Activated naive CD8-positive, alpha-beta T cell treated with anti-CD3 and anti-CD28 coated beads for 36 hours (primary cell): ENCODE measurements at places on chromosomes 7 and 10. TPM values are rescaled to one million over a fixed set of nuclear protein-coding genes. Genes with fewer than 3 reads are reported as not detected.

DNA sequence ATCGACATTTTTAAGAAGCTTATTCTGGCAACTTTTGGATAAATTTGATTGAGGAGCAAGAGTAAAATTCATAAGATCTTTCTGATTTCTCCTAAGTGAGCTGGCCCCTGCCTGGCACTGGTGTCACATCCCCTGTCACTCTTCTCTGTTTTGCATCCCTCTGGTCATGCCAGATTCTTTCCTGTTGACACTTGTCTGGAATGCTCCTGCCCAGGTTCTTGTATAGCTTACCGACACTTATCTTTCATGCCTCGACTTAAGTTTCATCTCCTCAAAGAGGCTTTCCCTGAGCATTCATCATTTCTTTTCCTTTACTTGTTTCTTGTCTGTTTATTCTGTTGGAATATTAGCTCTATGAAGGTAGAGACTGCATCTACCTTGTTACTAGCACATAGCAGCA lies 22.2 kb upstream of the AASS start:
- no peak for DNase-seq

- DNase-seq, result no peak
Observed at GRCh38 chr7:27442455-27442854, 199.9 kb downstream of the EVX1 start.

The CABCOCO1 gene
- not detected for total RNA-seq

DNA sequence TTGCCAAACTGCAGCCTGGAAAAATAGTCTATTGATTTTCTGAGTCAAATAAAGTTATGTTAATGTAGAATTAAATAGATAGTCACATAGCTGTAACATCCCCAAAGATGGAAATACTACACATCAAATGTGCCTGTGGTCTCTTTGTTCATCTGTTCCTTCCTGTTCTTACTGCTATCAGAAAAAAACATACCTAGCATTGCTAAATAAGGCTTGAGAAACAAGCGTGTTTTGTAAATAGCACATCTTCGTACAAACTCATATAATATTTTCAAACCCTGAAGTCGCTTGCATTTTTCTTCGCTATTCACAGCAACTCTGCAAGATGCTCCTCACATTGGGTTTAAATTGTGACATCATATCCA lies 116.1 kb downstream of the KLF6 start:
- DNase-seq, result no peak

The ATRNL1 gene
- 1.0 TPM for total RNA-seq

DNA sequence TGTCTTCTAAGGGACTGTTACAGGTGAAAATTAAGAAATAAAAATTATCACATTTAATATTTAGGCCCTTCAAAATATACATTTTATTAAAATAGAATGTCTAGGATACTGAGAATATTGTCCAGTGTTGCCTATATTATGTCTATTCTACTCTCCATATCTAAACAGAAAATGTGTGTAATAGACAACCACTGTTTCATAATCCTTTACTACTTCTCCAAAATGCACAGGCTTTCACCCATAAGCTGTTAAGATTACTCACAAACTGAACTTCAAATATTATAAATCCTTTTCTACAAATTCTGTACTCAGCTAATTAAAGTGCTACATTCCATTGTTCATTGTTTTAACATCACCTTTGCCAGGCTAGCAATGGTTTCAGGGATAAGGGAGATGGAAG lies 56.7 kb upstream of the TFEC start:
- no peak for DNase-seq

DNA sequence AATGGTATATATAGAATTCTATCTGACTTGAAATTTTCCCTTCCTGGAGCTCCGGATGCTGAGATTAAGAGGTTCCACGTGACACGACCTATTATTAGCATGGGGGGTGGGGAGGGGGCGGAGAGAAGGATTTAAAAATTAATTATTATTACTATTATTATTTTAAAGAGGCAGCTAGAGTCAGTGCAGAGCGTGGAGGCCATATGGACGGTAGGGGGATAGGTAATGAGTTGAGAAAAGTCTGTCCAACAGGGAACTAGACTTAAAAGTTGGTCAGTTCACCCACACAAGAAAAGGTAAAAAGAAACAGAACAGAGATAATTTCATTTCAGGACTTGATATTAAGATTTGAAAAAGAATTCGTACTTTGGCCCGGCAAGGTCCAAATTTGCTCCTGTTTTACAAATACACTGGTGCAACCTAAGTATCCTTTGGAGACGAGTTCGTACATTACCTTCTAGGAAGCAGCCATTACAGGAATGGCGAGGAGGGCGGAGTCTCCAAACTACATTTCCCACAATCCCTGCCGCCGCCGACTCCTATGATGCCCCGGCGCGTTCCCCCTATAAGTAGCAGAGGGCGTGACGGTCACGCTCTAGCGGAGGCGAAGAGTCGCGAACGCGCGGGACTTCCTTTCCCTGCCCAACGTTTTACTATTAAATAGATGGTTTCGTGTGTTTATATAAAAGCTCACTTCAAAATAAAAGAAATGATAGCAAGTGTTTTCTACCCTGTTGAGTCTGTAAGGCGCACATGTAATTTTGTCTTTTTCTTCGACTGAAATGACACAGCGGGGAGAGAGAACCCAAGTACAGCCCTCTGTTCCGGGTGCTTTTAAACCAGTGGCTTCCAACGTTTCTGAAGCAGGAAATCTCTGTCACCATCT lies at the start of gene SMIM30:
Gene SMIM30 (minus strand): TSS at position 481 of the 886 bp plus-strand sequence. CDS start 976 bp downstream, outside the sequence.
- DNase-seq, result peak; percentile 84

- no peak for DNase-seq
Observed at GRCh38 chr7:55019691-55020465, 1.1 kb downstream of the EGFR start.

GRCh38 chr10:133465191-133465949 lies 11.6 kb downstream of the SCART1 start:
- no peak for DNase-seq

- no peak for DNase-seq
Observed at GRCh38 chr10:112446055-112446854, 459 bp downstream of the ZDHHC6 start.

GRCh38 chr7:153832160-153832559 lies 220.0 kb upstream of the DPP6 start:
- DNase-seq, result no peak

The POLR1F gene
- total RNA-seq, result 39.0 TPM

The PLXDC2 gene
- total RNA-seq, result not detected

The MGAM2 gene
- total RNA-seq, result not detected

The NPSR1 gene
- total RNA-seq, result not detected

- peak; percentile 62 for DNase-seq
Observed at GRCh38 chr10:61902445-61903220, 1.1 kb downstream of the ARID5B start.

DNA sequence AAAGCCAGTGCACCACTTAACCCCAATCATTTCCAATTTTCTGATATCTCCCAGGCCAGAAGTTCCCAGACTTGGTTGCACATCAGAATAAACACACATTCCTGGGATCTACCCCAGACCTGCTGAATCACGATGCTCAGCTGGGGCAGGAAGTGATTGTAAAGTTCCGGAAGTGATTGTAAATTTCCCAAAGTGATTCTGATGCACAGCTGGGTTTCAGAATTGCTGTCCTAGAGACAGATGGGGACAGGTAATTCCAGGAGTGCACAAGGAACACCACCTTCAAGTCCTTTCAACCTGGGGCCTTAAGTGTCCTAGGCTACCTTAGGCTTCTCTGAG lies 104.2 kb upstream of the EEPD1 start:
- DNase-seq, result no peak

DNA sequence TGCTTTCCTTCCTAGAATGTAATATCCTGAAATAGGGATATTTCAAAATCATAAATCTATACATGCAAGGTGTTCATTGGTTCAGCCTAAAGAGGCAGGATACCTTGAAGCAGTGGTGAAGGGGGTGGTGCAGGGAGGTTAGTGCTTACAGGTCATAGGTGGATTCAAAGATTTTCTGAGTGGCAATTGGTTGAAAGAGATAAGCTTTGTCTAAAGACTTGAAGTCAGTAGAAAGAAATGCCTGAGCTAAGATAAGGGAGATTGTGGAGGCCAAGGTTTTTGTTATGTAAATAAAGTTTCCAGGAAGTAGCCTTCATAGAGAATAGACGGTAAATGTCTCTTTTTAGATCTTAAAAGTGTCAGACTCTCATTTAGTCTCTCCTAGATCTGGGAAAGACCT lies 741.2 kb upstream of the ZWINT start:
- no peak for DNase-seq

GRCh38 chr7:16929146-16929762 lies 47.5 kb upstream of the AGR3 start:
- no peak for DNase-seq

The MRLN gene
- total RNA-seq, result not detected

DNA sequence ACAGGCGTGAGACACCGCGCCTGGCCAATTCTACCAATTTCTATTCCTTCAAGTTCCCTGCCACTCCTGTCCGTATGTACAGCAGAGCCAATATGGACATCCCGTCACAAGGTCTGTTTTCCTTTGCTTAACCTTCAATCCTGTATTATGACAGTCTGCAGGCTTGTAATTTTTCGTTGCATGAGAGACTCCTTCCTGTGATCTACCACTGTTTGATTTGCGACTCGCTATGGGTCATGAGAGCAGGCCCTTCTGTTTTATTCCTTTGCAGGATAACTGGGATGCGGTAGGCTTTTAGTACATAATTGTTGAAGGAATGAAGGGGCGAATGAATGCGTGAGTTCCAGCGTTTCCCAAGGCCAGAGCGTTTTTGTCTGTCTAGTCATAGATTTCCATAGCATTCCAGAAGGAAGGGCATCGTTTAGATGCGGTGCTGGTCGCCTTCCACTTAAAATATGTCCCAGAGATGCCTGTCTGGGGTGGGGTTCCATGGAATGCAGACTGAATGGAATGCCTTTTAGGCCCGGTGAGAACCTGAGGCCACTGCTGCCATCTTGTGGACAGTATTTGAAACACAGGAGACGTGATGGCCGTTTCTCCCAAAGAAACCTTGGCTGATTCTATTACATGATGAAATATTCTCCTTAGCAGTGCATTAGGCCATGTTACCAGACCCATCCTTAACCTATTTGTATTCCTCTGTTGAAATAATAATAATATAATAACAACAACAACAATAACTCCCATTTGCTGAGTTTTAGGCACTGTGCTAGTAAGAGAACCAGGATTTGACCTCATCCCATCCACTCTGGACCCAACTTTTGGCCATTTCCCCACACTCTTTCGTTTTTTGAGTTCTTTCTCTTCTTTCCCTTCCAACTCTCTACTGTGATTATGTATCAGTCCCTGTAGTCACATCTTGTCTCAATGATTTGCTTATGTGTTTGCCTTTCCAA lies 193.2 kb downstream of the MYOF start:
- DNase-seq, result peak; percentile 8

The MAT1A gene
- not detected for total RNA-seq

The SNX10 gene
- 31.6 TPM for total RNA-seq

DNA sequence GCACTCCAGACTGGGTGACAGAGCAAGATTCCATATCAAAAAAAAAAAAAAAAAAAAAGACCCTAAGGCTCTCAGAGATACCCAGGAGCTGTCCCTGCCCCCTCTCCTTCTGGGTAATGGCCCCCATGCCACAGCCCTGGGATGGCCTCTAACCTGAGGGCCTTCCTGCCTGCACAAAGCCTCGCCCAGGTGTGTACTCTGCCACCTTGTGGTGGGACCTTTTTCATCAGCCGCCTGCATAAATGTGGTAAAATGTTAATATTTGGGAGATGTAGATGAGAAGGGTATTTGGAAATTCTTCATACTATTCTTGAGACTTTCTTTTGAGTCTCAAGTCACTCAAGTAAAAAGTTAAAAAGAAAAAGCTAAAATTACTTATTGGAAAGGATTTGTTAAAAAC lies 46.3 kb upstream of the RNF216 start:
- DNase-seq, result peak; percentile 38

DNA sequence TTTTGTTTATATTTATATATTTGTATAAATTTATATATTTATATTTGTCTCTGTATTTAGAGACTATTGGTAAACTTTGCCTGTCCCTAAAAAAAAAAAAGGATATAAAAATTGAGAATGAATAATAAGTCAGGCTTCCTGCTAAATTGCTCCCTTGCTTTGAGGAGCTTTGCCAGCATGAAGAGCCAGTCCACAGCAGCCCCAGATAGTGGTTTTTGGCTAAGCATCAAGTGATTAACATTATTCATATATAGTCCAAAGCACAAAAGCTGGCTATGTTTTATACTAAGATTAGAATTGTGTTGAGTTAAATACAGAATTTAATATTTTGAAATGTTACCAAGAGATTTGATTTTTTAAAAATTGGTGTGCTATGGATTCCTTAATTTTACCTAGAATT lies 264.9 kb upstream of the FERD3L start:
- no peak for DNase-seq

The NRF1 gene
- 20.4 TPM for total RNA-seq

DNA sequence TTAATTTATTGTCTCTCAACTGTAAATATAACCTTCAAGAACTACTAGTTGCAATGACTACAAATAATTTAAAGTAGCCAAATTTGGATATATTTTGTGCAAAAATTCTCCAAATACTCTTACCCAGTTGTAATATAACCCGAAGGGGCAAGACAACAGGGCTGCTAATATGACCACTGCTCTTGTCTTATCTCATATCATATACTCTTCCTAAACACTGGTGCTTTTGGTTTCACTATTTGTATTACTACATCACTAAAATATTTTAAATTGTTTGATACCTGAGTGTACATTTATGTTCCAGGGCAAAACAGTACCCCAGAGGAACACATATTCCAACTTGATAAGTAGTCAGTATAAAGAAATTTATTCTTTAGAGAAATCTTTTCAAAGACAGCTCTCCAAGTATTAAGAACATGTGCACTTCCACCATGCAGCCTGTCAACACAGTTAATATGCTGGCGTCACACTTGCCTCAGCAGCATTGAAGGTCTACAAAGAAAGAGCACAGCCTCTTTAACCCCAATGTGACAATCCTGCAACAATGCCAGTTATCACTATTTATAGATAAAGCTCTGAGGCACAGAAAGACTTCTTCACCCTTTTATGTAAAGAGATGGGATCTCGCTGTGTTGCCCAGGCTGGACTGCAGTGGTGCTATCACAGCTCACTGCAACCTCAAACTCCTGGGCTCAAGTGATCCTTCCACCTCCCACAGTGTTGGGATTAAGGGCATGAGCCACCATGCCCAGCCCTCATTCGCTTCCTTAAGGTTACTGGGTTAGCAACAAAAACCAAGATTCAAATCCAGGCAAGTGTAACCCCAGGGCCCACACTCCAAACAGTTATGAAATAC lies 37.8 kb downstream of the RHEB start:
- no peak for DNase-seq
